Suppressor macrophage (primary cell): ENCODE measurements at places on chromosomes 2 and 18.
A peak's percentile ranks its signal among the peaks of the same experiment; 100 is the strongest.

GRCh38 chr2:88841224-88841929 is 149.9 kb downstream of the RPIA start:
- DNase-seq: no peak

- no peak for DNase-seq
Observed at GRCh38 chr2:144683966-144684365, 164.0 kb upstream of the ZEB2 start.

- DNase-seq: no peak
Observed at GRCh38 chr2:25383806-25384205, 42.1 kb upstream of the DNMT3A start.

DNA sequence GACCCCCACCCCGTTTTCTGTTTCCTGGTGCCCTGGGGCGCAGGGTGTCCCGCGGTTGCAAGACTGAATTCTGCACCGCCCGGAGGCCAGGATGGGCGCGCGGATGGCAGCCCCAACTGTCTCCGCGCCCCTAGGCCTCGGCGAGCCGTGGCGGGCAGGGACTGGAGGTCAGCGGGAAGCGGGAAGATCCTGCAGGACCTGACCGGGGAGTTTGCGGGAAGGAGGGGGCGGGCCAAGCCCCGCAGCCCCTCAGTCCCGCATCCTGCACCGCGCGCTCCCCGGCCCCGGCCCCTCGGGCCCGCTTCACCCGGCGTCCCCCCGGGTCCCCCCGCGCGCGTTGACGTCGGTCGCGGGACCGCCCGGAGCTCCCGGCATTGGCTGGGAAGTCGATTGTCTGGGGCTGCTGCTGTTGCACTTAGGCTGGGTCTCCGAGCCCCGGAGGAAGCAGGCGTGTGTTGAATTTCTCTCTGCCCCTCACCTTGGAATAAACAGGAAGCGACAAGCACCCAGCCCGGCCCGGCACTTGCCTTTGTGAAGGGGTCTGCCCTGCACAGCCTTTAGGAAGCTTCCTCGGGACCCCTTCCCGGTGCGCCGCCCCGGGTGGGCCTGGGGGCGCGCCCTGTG is at the start of gene LDLRAD4:
Gene LDLRAD4 (plus strand): TSS at position 393 of the 624 bp plus-strand sequence.
- DNase-seq: peak; percentile 60

DNA sequence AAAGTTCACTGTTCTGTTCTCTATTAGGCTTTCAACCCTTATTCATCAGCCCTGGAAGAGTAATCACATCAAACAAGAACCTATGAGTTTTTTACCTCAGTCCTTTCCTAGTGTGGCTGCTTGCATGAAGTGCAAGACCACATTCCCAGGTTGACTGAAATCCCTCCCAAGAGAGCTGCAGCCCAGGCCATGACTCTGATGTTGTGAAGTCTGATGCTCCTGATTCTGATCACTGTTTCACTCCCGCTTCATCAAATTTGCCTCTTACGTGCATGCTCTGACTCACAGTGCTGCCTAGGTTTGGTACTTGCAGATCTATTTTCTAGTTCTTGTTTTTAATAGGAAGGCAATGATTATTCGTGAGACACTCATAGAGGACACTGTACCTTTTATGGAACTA is 58.2 kb upstream of the DSEL start:
- DNase-seq: no peak

DNA sequence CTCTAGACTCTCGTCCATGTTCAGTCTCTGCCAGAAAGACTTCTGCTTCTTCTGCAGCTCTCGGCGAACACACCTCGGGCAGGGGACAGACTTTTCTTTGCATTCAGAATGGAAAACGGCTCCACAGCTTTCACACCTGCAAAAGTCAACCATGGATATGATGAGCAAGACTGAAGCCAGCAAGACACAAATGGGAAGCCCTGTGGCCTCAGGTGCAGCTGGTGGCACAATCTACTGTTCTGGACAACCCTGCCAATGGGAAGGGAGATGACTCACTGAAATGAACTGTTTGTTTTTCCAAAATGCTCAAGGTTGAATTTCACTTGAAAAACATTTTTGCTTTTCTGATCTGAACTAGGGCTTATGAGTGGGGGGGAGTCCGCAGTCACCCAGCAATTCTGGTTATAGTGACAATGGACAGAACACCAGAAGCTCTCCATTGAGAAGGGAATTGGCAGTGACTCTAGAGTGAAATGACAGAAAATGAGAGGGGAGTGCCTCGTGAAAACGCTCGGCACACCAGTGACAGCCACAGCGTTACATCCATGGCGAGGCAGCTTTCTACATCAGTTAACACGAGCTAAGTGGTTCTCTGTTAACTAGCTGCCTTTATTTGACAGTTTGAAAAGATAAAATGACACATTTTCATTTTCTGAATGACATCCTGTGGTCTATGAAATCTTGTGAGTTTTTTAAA is 58.8 kb upstream of the FZD5 start:
- DNase-seq: no peak

- no peak for DNase-seq
Observed at GRCh38 chr2:101596333-101596732, 101.2 kb upstream of the MAP4K4 start.

DNA sequence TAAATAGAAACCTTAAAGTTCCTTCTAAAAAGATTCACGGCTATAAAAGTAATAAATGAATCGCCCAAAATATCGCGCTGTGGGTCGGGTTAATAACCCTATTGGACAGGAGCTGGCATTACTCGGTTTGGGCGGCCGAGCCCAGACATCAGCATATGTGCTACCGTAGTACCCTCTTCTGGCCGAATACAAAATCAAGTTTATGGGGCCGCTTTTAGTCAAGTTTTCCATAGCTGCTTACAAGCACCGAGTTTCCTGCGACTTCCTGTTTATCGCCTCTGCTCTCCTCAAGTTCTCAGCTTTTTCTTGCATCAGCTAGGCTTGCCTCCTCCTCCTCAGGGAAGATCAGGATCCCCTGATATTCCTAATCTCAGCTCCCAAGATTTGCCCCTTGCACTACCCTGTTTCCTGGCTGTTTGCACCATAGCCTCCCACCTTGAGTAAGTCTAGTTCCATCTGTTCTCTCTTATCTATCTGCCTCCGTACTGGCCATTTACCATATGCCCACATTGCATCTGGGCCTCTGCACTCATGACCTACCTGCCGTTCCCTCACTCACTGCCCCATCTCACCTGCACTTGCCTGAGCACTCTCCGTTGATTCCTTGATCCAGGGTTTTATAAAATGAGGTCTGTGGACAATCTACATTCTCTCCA is 56.1 kb downstream of the SLC35F5 start:
- DNase-seq: peak; percentile 86

DNA sequence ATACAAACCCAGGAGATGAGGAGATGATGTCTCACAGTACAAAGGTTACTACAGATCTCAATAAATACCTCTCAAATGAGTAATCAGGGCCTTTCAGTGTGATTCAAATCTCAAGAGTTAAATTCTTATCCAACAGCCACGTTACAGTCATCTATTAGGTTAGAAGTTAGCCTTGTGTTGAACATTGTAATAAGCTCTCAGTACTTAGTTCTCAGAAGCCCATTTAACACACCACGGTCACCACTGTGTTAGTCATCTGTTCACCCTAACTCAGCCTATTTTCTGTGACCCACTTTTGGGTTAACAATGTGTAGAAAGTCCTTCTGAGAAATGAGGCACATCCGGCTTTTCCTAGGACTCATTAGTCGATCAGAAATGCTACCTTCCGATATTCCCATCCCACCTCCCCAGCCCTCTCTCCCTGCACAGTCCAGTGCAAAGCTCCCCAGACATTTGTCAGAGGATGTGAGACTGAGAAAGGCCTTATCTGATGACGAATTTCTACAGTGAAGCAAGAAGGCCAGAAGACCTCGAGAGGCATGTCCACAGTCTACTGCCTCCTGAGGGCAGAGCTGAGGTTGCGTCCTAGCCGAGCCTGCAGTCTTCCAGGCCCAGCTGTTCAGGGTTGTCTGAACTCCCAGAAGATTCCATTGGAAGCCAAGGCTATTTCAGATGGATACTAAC is 92.6 kb downstream of the ACTR2 start:
- DNase-seq: no peak

DNA sequence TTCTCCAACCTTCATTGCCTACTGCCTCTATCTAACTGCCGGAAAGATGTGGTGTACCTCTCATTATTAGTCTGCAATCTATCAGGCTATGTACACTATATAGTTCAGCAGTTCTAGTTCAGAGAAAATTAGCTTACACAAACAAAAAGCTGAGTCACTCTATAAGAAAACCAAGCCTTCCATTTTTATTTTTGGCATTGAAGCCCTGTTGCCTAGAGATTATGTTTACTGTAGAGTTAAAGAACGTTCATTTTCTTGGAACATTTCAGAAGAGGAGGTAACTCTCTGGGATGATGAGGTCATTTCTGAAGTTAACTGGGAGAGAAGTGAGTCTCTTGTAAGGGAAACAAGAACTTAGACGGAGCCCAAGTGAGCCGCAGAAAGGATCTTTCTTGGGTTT is 133.5 kb downstream of the FAM124B start:
- DNase-seq: no peak

DNA sequence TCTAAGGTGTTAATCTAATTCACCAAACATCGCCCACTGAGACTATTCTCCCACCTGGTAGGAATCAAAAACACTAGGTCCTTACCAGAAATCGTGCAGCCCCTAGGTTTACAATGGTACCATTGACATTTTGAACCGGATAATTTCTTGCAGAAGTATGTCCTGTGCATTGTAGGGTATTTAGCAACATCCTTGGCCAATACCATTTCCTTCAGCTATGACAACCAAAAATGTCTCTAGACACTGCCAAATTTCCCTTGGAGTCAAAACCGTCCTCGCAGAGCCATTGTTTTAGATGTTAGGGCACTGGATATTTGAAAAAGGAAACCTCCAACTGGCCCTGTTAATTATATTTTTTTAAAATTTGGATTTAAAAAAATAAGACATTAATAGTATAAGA is 3.8 kb downstream of the VPS54 start:
- DNase-seq: peak; percentile 68

GRCh38 chr2:241575624-241576292 is 17.2 kb downstream of the BOK start:
- no peak for DNase-seq

DNA sequence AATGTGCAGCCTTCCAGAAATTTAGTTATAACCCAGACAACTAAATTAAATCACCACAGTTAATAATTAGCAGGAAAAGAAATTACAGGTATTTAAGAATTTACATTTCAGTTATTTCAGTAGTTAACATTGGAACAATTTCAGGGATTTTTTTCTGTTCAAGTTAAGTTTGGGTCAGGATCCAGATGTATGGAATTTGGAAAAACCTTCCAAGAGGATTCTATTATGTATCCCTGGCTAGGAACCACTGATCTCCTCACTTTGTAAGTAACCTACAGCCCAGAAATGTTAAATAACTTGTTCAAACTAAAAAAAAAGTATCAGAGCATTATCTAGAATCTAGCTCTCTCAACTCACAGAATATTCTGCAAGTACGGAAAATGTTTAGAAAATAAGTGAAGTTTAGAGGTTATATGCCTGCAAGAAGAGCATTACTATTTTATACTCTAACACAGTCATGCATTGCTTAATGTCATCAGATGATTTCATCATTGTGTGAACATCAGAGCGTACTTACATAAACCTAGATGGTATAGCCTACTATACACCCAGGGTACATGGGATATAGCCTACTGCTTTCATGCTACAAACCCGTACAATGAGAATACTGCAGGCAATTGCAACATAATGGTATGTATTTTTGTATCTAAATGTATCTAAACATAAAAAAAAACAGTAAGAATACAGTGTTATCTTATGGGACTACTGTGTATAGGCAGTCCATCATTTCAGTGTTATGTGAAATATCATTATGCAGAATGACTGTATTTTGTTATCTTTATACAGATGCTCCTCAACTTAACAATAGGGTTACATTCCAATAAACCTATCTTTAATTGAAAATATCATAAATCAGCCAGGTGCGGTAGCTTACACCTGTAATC is 6.1 kb downstream of the NCKAP1 start:
- DNase-seq: peak; percentile 42

DNA sequence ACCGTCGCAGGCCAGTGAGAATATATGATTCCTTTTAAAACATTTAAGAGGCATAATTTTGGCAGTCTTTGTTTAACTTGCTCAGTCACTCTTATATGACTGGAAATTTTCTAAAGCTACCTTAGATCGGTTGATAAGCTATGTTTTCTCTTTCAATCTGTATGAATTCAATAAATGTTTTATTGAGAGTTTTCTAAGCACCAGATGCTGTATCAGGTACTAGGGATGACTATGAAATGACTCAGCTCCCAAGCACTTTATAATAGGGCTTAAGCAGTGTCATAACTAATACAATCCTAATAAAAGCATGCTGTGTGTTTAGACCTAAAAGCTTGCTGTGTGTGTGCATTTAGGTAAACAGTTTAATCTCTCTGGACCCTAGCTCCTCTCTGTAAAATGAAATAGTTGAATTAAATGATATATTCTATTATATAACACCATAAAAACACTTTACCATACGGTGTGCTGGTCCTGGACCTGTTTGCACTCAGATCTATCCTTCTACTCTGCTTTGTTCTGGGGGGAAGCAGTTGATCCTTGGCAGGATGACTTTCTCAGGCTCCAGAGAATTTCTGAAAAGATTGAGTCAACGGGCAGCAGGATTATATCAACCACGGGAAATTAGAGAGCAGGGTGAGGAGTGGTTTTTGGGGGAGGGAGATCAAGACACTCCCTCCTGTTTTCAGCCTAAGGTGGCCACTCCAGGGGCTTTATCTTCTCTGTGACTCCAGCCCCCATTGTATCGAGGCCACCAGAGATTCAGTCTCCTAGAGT is 26.1 kb upstream of the SLC38A11 start:
- DNase-seq: no peak

GRCh38 chr2:86037141-86037794 is 68.4 kb downstream of the POLR1A start:
- peak; percentile 84 for DNase-seq

DNA sequence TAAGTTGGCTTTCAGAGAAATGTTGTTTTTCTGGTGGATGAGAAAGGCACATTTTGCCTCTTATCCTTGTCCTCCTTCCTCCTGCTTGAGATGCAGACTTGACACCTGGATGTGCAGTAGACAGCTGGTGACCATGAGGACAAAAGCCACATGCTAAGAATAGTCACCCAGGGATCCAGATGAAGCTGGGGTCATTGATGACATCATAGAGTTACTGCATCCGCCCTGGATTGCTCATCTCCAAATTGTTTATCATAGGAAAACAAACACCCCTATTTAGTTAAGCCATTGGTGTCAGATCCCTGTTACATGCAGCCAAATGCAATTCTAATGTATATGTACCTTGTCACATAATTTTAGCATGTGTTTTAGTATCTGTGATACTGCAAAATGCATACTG is 16.3 kb upstream of the SLC1A4 start:
- DNase-seq: no peak

- no peak for DNase-seq
Observed at GRCh38 chr2:45265336-45265735, 256.1 kb upstream of the SIX2 start.

GRCh38 chr2:191343796-191344338 is 98.7 kb downstream of the MYO1B start:
- no peak for DNase-seq

- no peak for DNase-seq
Observed at GRCh38 chr2:24466871-24467870, 23.9 kb upstream of the NCOA1 start.

- DNase-seq: no peak
Observed at GRCh38 chr2:27351802-27352598, 4.6 kb downstream of the GTF3C2 start.
